ENCODE measurements at places on chromosomes 11 and 22. TPM values are rescaled to one million over a fixed set of nuclear protein-coding genes. Genes with fewer than 3 reads are reported as not detected.

Gene SLC17A6
- not detected for total RNA-seq

Gene RAB36
- total RNA-seq: 6.6 TPM

Gene OR4C6
- not detected for total RNA-seq

Gene DEFB131B
- total RNA-seq: not detected

Gene OR8A1
- not detected for total RNA-seq

Gene INS
- total RNA-seq: not detected

Gene IFITM10
- total RNA-seq: 1.0 TPM

Gene OR10G4
- total RNA-seq: not detected

Gene DLG2
- total RNA-seq: 0.33 TPM

Gene TMPRSS5
- total RNA-seq: 0.08 TPM

Gene LRFN4
- 62.6 TPM for total RNA-seq

Gene NOX4
- not detected for total RNA-seq

Gene IGF2
- 1.8 TPM for total RNA-seq

Gene SLC15A3
- not detected for total RNA-seq

Gene A4GALT
- total RNA-seq: 16.4 TPM

Gene OR51I1
- not detected for total RNA-seq

Gene LRRN4CL
- 0.12 TPM for total RNA-seq

Data from A549 treated with CpdA at 1 μM for 4 hours (cell line).